ENCODE measurements at places on chromosomes 1 and 21.

DNA sequence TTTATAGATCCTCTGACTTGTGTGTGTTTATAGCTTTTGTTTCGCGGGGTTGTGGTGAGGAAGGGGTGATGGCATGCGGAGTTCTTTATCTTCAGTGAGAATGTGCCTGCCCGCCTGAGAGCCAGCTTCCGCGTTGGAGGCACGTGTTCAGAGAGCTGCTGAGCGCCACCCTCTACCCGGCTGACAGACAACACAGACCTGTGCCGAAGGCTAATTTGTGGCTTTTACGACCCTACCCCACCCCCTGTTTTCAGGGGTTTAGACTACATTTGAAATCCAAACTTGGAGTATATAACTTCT, 14.4 kb upstream of the CD101 start:
- no peak for DNase-seq

DNA sequence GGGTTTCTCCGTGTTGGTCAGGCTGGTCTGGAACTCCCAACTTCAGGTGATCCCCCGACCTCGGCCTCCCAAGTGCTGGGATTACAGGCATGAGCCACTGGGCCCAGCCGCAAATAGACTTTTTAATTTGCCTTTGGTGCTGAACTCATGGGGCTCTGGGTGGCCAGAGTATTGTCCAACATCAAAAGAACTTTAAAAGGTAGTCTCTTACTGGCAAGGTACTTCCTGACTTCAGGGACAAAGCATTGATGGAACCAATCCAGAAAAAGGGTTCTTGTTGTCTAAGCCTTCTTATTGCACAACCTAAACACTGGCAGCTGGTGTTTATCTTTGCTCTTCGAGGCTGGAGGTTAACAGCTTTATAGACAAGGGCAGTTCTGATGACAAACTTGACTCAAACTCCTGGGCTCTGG, 3.8 kb upstream of the KTI12 start:
- DNase-seq, result no peak

DNA sequence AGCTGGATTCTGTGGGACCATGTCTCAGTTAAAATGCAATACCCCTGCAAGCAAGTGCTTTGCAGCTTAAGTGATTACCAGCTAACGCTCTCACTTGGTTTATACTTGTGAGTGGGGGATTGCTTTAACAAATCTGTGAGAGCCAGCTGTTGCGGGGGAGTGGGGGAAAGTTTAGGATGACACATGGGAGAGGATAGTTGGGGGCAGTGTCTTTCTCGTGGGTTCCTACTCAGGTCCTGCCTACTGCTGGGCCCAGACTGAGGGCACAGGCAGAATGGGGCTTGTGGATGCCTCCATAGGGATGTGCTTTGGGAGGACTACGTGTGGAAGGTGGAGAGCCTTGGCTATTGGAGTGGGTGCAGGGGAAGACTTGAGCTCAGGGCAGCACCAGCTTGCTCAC, 60.1 kb downstream of the ELK4 start:
- no peak for DNase-seq

DNA sequence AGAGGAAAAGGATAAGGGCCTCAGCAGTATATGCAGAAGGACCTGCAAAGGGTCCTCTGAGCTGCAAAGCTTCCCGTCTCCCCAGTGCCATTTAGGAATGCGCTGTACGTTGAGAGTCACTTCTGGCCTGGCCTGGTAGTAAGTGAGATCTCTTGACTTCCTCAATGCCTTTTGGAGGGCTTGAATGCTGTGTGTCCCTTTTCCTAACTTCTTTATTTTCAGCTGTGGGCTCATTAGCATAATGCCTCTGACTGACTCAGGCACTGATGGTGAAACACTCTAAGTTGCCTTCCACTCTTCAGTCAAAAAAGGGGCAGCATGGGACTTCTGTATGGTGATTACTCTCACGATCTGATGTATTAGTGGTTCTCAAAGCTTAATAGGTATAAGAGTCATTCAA, 49.9 kb downstream of the XCL1 start:
- no peak for DNase-seq

DNA sequence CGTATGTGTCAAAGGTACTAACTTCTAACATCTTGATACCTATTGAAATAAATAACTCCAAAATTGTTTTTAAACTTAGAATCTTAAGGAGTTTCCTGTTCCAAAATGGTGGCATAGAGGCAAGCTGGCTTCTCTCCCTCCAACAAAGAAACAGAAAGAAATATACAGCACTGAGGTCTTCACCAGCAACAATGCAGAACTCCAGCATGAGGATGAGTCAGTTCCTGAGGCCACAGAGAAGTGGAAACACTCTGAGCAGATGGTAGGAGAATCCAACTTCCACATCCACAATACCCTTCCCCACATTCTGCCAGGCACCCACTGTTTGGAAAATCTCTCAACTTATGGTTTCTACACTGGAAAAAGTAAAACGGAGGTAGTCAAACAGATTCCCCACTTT, 12.2 kb upstream of the PPIH start:
- no peak for DNase-seq

DNA sequence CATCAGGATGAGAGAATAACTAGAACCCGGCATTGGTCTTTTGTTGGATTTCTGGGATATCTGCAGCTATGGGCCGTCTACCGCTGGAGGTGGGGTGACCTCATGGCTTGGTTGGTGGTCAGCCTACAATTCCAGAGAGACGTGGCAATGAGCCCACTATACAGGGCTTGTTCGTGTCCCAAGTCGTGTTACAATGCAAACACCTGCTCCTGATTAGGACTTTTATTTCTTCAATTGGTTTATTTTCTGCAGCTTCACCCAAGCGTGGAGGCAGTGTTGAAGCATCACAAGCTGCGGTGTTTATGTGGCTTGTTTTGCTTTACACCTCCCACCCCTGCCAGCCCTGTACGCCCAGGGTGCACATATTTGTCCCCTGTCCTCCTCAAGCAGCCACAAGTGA, 211.7 kb upstream of the TMEM51 start:
- no peak for DNase-seq

DNA sequence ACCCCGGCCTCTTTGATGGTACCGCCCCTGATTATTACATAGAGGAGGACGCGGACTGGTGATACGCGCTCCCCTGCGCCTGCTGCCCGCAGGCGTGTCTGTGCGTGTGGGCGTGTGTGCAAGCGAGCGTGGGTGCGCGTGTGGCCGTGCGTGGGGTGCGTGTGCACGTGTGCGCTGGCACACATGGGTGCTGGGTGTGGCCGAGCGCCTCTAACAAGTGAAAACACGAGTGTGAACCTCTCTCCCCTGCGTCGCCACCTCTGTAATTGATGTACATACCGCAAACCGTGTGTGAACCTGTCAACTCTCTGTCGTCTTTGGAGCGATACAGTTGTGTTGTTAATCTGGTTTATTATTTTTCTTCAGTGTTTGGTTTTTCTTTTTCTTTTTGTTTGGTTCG, 87.8 kb upstream of the TMEM51 start:
- no peak for DNase-seq

DNA sequence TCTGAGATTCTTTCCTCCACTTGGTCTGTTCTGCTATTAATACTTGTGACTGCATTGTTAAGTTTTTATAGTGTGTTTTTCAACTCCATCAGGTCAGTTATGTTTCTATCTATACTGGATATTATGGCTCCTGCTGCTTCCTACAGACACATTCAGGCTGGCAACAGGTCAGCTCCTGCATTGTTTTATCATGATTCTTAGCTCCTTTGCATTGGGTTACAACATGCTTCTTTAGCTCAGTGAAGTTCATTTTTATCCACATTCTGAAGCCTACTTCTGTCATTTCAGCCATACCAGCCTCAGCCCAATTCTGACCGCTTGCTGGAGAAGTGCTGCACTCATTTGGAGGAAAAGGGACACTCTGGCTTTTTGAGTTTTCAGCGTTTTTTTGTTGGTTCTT, 37.3 kb upstream of the F3 start:
- DNase-seq, result no peak

- no peak for DNase-seq
These were observed 24.7 kb downstream of the CASZ1 start for GRCh38 chr1:10771789-10772188.

DNA sequence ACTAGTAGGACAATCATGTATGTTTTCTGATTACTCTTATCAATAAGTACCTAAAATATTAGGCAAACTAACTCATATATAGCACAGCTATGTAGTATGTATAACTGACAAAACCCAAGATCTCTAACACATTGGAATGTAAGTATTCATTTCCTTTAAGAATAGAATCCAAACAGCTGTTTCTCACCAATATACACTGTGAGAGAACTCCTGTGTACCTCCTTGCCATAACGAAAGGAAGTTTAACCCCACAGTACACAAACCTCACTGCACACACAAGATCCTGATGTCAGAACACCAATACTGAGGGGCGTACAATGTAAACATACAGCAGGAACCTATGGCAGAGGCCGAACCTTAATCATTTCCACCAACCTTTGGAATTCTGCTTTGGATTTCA, 113.0 kb downstream of the SMYD3 start:
- DNase-seq, result no peak

- peak; percentile 69 for DNase-seq
These were observed 546 bp downstream of the ELOVL1 start for GRCh38 chr1:43367026-43367903.

GRCh38 chr1:205652984-205653383, 21.2 kb upstream of the ELK4 start:
- no peak for DNase-seq

DNA sequence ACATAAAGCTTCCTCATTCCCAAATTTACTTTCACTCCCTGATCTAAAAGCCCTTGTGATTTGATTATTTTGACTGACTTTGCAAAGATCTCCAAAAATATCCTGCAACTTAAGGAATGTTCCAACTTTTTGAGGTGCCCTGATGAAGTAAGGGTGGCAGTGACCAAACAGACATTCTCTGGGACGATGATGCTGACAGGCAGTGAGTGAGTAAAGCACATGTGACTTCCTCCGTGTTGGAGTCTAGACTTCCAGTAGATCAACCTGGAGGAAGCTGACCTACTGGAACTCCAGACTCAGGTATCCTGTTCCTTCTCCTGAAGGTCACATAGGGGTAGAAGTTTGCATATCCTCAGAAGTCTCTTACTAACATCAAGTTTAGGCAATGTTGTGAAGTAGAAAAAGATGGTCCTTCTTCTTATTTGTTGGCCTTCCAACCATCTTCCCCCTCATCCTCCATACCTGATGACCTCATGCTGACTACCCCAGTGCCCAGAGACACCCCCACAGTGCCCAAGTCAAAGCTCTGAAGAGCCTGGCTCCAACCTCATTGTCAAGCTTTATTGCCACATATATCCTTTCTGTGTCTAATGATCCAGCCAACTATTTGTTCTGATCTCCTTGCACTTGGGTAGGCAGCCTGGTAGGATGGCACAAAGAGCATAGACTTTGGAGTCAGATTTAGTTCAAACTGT, 16.0 kb downstream of the TNFSF4 start:
- peak; percentile 68 for DNase-seq

GRCh38 chr1:50268049-50268448, 155.2 kb downstream of the DMRTA2 start:
- peak; percentile 8 for DNase-seq

DNA sequence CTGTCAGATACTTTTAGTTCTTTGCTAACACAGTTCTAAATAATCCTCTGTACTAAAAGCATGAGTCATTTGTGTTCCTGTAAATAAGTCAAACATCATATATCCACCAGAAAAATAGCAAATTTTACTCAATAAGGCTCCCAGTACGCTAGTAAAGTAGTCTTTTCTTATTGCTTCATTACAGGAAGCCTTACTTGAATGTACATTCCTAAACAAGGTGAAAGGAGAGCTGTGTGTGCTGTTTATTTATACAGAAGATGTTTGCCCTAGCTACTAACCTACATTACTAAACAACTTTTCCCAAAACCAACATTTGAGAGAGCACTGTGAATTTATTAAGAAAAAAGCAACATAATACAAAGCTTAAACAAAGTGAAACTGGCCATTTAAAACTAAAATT, 52.0 kb downstream of the ZNHIT6 start:
- DNase-seq, result no peak

DNA sequence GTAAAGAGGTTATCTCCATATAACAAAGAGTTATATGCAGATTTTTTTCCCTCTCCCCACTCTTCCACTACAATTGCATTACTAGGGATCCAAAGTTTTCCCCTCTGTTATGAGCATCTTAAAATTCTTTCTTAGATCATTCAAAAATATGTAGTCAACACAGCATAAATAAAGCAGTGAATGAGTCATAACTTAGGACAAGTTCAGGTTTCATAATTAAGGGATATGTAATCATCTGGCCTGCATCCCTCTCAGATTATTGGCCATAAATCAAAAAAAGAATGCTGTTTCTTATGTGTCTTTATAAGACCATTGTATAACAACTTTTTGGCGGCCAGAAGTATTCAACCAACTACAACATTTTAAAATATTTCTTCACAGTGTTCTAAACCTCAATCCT, 1526.1 kb downstream of the KCNT2 start:
- DNase-seq, result peak; percentile 3

DNA sequence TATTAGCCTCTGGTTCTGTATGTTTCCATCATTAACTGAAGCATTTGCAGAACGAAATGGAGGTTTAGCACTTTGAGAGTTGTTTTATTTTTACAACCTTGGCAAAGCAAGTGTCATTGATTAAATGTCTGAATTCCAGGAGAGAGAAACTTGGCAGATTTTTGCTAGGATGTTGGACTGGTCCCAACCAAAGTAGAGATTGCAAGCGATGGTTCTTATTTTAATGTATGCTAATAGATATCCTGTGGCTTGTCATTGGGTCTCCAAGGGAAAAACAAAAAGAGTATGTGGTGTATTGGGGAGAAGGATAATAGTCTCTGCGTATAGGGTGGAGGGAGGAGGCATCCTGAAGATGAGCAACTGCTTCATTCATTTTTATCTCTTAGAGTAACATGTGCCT, 457.2 kb upstream of the RUNX1 start:
- no peak for DNase-seq

DNA sequence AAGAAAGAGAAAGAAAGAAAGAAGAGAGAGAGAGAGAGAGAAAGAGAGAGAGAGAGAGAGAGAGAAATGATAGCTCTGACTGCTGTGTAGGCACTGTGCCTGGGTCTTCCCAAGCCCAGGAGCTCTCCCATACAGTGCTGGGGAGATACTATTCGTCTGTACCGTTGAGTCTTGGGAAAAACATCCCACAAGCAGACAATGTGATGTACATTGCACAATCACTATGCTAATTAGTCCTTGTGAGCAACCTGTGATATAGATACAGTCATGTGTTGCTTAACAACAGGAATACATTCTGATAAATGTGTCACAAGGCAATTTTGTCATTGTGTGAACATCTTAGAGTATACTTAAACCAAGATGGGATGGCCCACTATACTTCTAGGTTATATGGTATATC, 381.0 kb downstream of the HHAT start:
- no peak for DNase-seq

DNA sequence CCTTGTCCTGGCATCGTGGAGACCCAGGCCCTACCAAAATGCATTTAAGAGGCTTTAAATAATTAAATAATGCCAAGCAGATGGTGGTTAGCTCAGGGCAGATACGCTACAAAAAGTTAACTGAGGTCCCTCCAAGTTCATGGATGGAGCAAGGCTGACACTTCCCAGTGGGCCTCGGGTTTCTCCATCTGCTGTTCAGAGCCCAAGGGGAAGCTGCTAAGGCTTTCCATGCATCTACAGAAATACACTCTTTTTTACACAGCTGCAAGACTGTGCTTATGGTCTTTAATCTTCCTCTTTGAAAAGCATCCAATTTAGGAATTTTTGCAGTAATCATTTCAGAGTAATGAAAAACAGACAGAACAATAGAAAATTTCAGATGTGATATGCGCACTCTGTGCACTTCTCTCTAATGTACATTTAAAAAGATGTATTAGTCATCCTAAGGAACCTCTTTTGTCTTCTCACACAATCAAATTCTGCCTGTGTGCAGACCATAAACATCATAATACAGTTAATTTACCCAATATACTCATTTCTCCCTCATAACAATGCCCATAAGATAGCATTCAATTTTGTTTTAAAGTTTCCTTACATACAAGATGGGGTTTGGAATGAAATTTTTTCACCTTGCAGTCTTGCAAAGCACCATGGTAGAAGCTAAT, 173.2 kb upstream of the ATP1B1 start:
- DNase-seq, result no peak

All from A172 (cell line).